GM04504 (cell line): ENCODE measurements at places on chromosomes 3 and 15.
A peak's percentile ranks its signal among the peaks of the same experiment; 100 is the strongest.

- DNase-seq = no peak
Observed at GRCh38 chr3:174409086-174409743, 449.9 kb upstream of the NAALADL2 start.

DNA sequence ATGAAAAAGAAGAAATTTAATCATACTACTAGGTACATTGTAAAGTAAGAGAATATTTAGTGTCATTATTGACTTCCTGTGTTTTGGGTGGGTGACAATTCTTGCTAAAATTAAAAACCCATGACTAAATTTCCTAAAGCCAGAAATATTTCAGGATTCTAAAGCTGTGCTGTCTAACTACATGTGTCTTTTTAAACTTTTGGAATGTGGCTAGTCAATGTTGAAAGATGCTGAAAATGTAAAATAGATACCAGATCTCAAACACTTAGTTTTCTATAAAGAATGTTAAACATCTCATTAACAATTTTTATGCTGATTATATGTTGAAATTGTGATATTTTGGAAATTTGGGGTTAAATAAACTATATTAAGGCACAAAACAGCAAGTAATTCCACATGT, 308.9 kb upstream of the TMCO5A start:
- no peak for DNase-seq

- DNase-seq = no peak
Observed at GRCh38 chr3:195553268-195553667, 10.1 kb upstream of the PPP1R2 start.

DNA sequence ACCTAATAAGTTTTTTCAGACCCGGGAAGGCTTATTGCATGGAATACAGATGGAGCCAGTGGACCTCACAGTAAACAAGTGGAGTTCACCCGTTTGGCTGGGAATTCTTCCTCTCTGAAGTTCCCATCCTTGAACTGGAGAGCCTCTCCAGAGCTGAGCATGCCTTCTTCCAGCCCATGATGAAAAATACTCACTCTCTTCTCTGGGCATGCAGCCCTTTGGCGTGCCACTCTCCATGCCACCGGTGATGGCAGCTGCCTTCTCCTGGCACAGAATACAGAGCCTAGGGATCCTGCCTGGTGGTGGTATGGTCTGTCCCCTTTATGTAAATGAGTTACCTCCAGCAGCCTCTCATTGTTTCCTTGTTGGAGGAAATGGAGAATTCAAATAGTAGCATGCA, 150.8 kb downstream of the LEKR1 start:
- no peak for DNase-seq

DNA sequence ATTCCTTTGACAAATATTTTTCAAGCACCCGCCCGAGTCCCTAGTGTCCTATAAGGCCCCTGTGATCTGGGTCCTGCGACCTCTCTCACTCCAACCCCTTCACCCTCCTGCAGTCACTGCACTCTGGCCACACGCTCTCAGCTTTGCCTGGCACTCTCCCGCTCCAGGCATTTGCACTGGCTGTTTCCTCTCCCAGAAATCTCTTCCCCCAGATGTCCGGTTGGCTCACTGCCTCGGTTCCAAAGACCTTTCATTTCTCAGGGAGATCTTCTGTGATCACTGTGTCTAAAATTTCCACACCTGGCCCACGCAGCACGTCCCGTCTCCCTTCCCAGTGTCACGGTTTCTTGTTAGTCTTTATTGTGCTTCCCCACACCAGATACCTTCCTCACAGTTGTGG, 97.4 kb downstream of the WNT7A start:
- DNase-seq = no peak

DNA sequence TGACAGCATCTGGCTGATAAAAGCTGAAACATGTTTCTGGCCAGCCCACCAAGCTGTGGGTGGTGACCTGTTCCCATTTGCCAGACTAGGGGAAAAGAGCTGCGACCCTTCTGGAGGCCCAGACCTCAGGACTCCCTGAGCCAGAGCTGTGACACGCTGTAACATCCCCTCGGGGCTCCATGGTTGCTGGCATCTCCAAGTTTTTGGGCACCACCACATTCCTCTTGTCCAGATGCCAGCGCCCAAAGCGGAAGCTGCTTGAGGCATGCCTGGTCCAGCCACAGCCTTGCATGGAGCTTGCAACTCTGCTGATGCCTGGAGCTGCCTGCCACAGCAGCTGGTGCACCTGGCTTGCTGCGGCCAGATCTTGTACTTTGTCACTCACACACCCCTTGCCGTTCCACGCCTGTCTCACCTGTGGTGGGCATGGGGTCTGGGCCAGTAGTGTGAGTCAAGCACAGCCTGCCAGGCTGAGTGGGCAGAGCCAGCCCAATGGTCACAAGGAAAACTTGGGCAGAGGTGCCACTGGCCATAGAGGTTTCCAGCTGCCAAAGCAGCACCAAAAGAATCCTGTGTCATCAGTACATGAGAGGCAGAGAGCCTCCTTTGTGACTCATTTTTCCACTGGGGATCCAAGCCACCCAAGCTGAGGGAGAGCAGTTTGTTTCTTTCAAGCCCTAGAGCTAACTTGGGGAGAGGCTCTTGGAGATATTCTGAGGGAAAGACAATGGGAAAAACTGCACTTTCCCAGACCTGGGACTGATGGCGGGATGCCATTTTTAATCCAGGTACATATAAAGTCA, 45.7 kb upstream of the PTX3 start:
- DNase-seq = no peak

DNA sequence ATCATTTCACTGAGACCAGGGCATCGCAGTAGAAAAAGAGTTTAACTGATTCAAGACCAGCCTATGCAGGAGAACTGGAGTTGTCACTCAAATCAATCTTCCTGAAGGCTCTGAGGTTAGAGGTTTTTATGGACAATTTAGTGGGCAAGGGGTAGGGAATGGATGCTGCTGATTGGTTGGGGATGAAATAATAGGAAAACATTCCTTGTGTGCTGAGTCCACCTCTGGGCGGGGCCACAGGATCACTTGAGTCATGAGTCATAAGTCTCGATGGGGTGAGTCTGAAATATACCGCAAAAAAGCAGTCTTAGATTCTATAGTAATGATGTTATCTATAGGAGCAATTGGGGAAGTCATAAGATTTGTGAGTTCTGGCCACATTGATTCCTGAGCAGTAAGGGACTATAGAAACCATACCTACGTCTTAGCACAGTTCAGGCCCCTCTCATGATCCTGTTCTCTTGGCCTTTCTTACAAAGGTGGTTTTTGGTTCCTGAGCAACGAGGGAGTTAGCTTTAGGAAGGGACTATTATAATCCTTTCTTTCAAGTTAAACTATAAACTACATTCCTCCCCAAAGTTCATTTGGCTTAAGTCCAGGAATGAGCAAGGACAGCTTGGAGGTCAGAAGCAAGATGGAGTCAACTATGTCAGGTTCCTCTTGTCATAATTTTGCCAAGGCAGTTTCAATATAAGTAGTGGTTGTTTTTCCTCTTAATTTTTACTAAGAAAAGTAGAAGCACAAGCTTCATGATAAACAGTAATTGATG, 2.7 kb upstream of the OPA1 start:
- no peak for DNase-seq

DNA sequence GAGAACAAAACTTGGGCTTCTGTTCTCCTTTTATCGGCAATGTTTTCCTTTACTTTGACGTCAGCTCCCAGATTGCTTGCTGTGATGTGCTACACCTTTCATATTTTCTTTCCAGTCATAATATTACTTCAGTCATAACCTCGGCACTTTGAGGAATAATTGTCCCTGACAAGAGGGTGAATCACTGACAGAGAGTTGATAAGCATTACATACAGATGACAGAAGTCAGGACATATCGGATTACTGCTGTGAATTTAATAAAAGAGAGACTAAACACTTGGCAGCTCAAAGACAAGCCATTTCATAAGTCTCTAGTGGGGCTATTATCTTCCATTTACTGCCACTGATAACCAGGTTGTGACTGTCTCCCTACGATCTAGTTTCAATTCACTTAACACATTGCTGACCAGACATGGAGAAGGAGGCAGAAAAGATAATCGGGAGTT, 362.1 kb upstream of the ARRDC4 start:
- DNase-seq = no peak

GRCh38 chr15:65333856-65334255, 29.4 kb downstream of the RNU5B-1 start:
- DNase-seq = no peak

- no peak for DNase-seq
Observed at GRCh38 chr15:58564981-58565380, 133.2 kb downstream of the LIPC start.

DNA sequence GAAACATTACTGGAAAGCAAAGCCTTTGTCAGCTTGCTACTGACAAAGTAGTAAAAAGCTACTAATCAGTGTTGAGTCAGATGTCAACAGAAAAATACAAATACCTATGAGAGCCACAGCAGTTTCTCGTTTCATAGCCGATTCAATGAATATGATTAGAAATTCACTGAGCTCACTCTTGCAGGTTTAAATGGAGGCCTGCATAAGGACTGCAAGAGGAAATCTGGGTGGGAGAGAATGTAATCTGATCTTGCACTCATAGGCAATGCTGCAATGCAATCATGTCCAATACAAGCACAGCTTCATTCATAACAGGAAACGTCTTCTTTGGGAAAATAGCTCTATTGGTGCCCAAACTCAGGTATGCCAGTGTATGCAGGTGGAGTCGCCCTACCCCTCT, 608.8 kb downstream of the ROBO2 start:
- no peak for DNase-seq

DNA sequence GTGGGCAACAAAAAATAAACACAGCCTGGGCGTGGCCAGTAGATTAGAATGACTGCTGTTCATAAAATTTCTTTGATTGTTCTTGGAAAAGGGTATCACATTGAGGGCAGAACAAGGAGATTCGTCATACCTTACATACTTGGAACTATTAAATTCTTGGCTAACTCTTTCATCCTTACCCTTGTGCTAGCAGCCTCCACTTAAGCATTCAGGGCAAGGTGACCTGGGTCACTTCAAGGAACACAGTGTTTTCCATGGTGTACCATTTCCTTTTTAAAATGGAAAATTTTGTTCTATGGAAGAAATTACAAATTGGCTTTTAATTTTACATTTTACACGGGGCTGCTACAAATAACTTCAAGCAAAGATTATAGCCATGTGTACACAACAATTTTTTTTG, 60.8 kb downstream of the MINDY4B start:
- DNase-seq = no peak

- DNase-seq = peak; percentile 11
Observed at GRCh38 chr3:116863822-116864589, 154.4 kb downstream of the TUSC7 start.

DNA sequence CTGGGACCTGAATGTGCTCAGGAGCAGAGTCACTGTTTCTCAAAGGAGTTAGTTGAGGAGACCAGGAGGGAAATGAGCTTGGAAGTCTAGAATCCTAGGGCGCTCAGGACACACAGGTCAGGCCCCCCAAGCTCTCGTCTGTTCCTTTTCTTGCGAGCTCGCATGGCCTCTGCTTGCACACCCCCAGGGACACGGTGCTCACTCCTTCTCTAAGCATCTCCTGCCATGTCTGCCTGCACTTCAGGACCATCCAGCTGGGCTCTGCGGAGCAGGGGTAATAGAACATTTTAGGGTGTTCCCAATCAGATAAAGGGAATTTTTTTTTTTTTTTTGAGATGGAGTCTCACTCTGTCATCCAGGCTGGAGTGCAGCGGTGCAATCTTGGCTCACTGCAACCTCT, 213.2 kb downstream of the XXYLT1 start:
- no peak for DNase-seq

DNA sequence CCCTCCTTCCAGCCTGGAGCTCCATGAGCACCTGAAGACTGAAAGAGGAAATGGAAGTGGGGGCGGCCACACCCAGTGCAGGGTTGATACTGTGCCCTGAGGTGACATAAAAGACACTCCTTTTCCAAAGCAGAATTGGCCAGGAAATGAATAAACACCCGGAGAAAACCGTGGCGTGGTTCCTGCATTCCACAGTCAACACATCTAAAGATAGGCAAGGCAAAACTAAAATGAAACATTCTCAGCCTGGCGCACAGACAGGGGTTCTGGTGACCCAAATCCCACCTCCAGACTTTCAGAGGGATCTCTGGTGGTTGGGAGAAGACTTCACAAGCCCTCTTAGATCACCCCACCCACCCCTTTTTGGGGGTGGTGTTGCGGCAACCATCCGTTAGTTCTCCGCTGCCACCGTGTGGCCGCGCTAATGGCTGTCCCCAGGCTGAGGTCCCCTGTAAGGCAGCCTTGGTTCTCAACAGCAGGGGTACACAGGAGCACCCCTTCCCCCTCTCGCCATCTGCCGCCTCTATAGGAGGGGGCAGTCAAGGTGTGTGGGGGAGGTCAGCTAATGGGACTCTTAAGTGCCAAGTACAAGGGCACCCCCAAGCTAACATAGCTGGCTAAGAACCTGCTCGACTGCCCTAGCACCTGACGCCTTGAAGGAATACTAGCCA, 2.5 kb upstream of the MST1R start:
- no peak for DNase-seq

GRCh38 chr3:11850003-11850402, 3.3 kb upstream of the TAMM41 start:
- DNase-seq = no peak

GRCh38 chr3:120615847-120616609, 19.9 kb downstream of the NDUFB4 start:
- DNase-seq = peak; percentile 88

DNA sequence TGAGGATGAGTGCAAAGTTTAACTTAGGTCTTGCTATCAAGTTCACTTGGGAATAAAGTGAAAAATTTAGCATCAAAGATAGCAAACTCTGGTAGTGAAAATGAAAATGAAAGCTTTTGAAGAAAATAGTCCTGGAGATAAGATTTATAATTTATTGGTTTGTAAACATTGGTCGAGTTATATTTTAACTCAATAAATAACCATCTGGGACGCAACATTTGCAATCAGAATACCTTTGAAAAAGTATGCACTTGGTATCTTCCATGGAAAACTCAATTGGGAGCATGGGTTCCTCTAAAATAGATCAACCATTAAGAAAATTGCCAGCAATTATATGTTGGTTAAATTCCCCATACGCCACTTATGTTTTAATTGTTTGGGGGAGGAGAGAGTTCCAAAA, 209.5 kb downstream of the NAALADL2 start:
- no peak for DNase-seq

DNA sequence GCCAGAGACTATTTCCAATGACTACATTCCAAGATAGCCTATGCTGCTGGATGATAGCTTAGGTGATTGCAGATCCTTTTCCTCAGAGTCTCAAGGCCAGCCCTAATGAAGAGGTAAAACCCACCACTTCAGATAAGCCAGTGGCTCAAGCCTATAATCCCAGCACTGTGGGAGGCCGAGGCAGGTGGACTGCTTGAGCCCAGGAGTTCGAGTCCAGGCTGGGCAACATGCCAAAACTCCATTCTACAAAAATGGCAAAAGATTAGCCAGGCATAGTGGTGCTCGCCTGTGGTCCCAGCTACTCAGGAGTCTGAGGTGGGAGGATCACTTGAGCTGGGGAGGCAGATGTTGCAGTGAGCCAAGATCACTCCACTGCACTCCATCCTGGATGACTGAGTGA, 495.3 kb downstream of the ZIC1 start:
- no peak for DNase-seq

DNA sequence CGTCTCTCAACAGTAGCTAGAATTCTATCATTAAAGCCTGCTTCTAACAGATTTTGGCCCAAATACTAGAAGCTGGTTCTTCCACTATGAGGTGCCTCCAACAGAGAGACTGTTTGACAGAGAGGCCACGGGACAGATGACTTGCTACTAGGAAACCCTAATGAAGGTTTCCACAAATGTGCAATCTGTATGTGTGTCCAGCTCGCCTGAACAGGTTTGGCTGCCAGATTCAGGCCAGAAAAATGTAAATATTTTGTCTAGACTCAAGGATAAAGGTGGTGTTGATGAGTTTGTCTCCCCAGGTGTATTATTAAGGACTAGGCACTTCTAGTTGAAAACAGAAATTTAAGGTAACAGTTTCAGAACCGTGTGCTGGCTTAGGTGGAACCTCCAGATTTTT, 91.6 kb upstream of the TRIM42 start:
- DNase-seq = no peak
